Hematopoietic multipotent progenitor cell (in vitro differentiated cells): ENCODE measurements at places on chromosomes 4 and X. TPM values are rescaled to one million over a fixed set of nuclear protein-coding genes. Genes with fewer than 3 reads are reported as not detected.

Gene PWWP3B
- total RNA-seq = not detected

Gene ARHGAP4
- total RNA-seq = 242 TPM

Gene STATH
- total RNA-seq = not detected

Gene ADGRG4
- under 0.01 TPM for total RNA-seq

Gene CRLF2
- 3.5 TPM for total RNA-seq

Gene LNX1
- total RNA-seq = 1.6 TPM

Gene IQCM
- total RNA-seq = not detected

Gene ASB12
- 0.81 TPM for total RNA-seq

Gene ITM2A
- 75.7 TPM for total RNA-seq

Gene SMIM10
- 15.1 TPM for total RNA-seq

Gene VSIG1
- not detected for total RNA-seq

Gene GABRB1
- total RNA-seq = not detected

Gene TLR1
- total RNA-seq = 13.2 TPM

Gene MEPE
- total RNA-seq = not detected

Gene FHIP1A
- under 0.01 TPM for total RNA-seq

Gene RBM46
- total RNA-seq = under 0.01 TPM

Gene SPANXC
- total RNA-seq = not detected

Gene BEND4
- total RNA-seq = 7.8 TPM

Gene TASL
- total RNA-seq = 14.0 TPM

Gene SATL1
- under 0.01 TPM for total RNA-seq

Gene TNIP2
- total RNA-seq = 30.2 TPM

Gene GAGE2A
- total RNA-seq = not detected

Gene UGT2B15
- total RNA-seq = not detected

Gene ASMT
- total RNA-seq = not detected

Gene ADGRG2
- total RNA-seq = not detected

Gene NXF2B
- total RNA-seq = not detected

Gene OPRPN
- total RNA-seq = not detected

Gene SNX12
- 29.6 TPM for total RNA-seq

Gene USP17L30
- not detected for total RNA-seq

Gene FAM236B
- total RNA-seq = not detected

Gene PDHA1
- total RNA-seq = 32.9 TPM

Gene ARHGAP24
- total RNA-seq = 0.27 TPM
